Stimulated activated CD8-positive, alpha-beta memory T cell treated with anti-CD3 and anti-CD28 coated beads, Interleukin-12 subunit alpha, Interleukin-12 subunit beta, amount 100 ng/mL, for 1 hour (primary cell): ENCODE measurements at places on chromosomes 5 and 9.

GRCh38 chr9:114069476-114070187 lies 8.5 kb downstream of the AMBP start:
- DNase-seq = no peak

DNA sequence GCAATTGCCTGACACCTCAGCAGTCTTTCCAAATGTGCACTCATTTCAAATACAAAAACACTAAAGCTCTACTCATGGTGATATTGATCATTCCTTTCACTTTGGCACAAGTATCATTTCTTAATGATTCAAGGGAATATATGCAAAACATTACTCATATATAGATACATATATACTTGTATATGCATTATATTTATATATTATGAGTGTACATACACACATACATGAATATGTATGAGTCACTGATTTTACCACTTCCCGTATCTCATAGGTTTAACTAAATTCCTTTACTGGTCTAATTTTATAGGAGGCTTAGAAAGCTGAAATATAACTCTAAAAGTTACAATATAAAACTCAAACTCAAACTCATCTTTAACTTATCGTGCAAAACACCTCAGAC lies 156.5 kb downstream of the CDH9 start:
- no peak for DNase-seq

DNA sequence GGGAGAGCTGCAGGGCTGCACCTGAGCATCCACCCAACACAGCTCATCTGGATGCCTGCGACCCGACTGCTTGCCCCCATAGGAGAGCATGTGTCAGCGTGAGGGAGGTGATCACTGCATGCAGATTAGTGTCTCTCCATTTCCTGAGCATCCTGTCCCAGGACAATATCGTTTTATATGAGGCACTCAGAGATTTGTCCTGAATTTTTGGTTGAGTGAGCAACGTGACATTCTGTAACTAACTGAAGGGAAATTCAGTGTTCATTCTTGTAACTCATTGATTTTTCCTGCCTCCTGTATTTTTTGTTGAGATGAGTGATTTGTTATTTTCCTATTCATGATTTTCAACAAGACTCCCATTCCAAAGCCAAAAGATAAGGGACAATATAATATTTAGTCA lies 20.7 kb upstream of the ANKRD34B start:
- no peak for DNase-seq

DNA sequence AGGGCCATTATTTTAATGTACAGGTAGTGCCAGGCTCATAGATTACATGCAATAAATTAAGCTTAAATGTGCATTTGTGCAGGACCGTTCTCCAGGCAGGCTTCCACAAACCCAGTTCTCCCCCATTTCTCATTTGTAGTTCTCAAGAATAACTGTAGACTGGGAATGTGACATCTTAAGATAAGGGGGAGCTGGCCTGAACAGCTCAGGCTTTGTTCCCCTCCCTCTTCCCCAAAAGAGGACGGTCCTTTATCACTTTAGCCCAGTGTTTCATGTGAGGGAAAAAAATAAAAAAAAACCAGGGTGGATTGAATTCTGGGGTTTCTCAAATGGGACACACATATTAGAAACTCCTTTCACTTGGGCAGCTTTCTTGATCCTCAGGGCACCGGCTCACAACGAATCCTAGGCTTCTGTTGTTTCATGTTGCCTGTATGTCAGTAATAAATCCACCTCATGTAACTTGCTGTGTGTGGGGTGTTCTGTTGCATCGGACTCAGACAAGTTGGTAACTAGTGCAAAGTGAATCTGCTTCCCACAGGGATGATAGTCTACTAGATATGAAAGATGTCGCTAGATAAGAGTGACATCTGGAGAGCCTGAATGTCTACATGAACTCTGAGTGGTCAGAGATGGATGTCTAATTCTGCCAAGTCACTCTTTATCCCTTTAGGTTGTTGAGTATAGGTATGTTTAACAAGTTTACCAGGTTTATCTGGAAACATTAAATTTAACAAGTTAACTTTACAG lies 2030.6 kb upstream of the NUDT12 start:
- no peak for DNase-seq

DNA sequence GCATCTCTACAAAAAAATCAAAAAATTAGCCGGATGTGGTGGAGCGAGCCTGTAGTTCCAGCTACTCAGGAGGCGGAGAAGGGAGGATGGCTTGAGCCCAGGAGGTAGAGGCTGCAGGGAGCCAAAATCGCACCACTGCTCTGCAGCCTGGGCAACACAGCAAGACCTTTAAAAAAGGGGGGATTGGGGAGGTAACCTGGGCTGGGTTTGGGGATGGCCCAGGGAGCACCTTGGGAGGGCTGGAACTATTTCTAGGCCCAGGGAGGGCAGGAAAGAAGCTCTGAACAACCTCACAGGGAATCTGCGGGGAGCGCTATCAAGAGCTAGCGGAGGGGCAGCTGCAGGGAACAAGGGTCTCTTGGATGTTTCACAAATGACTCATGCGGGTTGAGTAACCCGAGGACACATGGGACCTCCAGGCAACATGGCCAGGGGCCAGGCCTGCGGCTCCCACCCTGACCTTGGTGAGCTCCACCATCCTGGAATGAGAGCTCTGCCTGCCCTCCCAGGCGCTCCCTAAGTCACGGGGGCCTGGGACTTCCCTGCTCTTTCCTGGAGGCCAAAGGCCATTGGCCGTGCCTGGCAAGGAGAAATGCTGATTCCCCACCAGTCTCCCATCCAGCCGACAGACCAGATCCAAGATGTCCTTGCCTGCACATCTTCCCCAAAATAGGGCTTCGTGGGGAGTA lies 23.4 kb downstream of the SARDH start:
- no peak for DNase-seq

- DNase-seq = no peak
These were observed 25.1 kb upstream of the TRIM14 start for GRCh38 chr9:98144076-98144475.

DNA sequence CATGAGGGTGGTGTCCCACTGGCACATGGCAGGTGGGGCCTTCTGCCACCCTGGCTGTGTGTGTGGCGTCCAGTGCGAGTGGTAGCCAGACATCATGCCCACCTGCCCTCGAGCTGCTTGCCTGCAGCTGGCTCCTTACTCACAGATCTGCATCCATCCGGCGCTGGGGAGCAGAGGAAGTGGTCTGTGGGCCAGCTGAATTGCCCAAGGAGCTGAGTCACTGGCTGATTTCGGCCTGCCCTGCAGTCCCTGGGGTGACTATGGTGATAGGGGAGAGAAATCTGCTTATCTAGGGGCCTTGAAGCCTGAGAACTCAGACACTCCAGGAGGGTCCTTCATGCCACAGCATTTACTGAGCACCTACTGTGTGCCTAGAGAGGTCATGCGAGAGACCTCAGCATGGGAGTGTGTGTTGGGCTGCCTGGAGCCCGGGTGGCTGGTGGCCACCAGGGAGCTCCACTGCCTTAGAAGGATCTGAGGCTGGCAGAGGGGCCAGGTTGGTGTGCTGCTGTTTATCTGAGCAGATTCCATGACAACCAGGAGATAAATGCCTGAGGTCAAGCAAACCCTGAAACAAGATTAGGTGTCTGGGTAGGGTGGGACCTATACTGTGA lies 57.1 kb downstream of the SLC22A5 start:
- no peak for DNase-seq

DNA sequence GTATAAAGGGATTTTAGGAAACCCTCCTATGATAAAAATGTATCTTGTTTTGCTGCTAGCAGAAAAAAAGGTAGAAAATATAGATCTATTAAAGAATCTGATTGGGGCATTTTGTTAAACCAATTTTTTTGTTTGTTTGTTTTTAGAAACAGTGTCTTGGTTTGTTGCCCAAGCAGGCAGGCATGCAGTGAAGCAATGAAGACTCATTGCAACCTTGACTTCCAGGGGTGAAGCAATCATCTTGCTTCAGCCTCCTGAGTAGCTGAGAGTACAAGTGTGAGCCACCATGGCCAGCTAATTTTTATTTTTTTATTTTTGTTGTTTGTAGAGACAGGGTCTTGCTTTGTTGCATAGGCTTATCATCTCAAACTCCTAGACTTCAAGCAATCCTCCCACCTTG lies 755.8 kb upstream of the EDIL3 start:
- no peak for DNase-seq

DNA sequence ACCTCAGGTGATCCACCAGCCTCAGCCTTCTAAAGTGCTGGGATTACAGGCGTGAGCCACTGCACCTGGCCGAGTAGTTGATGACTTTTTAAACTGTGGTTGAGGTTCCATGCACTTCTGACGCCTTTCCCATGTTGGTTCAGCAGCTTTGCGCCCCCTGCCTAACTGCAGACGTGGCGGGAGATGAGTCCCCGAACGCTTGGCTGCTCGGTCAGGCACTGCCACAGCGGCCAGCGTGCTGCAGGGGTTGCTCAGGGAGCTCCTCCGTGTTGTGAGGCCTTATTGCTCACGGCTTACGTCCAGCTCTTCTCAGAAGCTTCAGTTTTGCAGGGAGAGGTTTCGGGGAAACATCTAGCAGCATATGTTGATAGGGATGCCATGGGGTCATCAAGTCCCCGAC lies 35.3 kb downstream of the HABP4 start:
- DNase-seq = no peak

DNA sequence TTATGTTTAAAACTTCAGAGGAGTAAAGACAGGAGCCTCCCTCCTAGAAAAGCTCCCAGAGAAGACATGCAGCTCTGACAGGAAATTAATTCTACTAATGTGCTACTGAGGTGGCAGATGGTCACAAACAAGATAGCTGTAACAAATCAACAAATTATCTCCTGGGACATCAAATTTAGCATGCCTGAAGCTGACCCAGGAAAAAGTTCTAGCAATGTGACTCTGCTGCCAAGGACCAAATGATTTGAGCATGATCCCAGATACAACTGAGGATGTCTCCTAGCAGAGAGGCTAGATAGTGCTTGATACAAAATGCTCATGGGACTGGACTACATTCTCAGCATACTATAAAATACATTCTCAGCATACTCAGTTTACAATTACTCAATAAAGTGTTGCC lies 413.5 kb upstream of the SMC2 start:
- DNase-seq = no peak

GRCh38 chr5:122301016-122301415 lies 11.0 kb upstream of the SNCAIP start:
- no peak for DNase-seq

- DNase-seq = no peak
These were observed 61.6 kb downstream of the CXXC5 start for GRCh38 chr5:139709582-139710318.
